ENCODE measurements at places on chromosomes 3 and 15.

- DNase-seq = no peak
Observed at GRCh38 chr3:76679541-76679940, 360.4 kb upstream of the ROBO2 start.

GRCh38 chr3:162992741-162993140, 1496.1 kb downstream of the OTOL1 start:
- no peak for DNase-seq

DNA sequence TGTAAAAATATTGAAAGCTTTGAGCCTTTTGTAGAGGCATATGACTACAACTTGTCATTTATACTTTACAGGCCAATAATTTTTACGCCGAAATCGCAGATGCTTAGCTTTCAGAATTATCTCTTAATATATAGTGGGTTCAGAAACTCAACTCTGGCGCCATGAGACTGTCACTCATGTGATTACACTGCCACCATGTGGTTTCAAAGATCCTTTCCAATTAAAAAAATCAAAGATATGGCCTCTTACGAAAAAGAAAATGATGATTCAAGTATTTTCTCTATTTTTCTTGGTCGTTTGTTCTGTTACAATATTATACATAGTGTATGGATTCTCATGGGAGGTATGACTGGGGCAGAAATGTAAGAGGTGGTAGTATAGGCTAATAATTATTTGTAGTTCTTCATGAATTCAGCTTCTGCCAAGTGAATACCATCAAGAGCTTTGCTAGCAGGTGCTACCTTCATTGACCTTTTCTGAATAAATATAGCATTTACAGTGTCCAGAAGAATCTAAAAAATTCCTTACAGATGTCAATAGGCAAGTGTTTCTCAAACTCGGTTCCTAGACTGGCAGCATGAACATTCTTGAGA, 751.7 kb upstream of the GOLIM4 start:
- DNase-seq = no peak

DNA sequence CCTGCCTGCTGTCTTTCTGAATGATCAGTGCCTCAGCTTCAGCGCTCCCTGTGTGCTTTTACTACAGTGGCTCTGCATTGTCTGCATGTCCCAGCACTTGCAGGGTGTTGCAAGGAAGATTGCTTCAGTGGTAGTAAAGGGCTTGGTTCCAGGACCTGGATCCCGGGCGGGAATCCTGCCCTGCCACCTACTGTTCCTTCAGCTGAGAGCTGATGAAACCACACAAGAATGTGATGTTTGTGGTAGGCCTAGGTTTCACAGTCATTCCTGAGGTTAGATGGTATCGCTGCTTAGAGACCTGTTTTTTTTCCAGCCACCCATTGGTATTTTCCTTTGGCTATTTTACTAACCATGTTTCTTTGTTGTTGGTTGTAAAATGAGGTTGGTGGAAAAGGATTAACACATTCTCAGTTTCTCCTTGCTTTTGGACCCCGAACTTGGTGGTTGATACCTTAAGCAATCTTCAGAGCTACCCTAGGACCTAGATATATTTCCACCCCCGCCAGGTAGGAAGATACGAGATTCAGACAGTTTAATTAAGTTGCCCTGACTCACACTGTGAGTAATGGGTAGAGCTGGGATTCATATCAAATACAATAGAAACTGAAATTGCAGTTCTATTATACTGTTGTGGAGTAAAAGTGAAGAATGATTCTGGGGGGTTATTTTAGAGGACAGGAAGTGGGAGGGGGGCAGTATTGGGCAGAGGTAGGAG, 11.4 kb downstream of the GPR87 start:
- DNase-seq = no peak

DNA sequence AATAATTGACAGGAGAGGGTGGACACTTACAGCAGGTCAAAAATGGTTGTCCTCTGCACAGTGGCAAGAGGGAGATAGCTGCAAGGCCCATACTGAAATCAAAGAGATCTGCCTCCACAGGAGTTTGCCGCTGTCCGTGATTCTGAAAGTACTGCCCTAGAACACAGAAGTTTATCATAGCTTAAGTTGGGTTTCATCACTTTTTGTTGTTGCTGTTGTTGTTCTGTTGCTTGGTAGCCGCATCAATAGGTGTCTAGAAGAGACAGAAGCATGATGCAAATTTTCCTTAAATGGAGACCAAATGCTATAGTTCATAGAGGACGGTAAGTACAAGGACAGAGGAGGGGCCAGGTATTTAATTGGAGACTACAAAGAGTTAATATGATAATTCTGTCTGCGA, 120.0 kb upstream of the MRPL3 start:
- DNase-seq = no peak

GRCh38 chr3:150763841-150764483, 993 bp upstream of the SIAH2 start:
- peak; percentile 27 for DNase-seq

DNA sequence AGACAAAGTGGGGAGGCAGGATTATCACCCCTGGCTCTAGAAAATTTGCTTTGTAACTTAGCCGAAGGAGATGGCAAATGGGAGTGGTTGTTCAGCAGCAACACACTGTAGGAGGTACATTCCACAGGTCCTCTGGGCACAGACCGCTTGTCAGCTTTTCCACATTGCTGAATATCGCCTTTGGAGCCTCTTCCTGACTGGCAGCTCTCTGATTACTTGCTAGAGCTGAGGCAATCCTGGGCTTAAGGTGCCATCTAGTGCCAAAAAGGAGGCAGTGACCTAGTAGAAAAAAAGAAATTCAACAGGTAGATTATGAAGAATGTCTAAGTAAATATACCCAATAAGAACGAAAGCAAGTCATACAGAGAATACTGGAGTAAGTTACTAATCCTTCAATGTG, 13.1 kb upstream of the SCN5A start:
- no peak for DNase-seq

DNA sequence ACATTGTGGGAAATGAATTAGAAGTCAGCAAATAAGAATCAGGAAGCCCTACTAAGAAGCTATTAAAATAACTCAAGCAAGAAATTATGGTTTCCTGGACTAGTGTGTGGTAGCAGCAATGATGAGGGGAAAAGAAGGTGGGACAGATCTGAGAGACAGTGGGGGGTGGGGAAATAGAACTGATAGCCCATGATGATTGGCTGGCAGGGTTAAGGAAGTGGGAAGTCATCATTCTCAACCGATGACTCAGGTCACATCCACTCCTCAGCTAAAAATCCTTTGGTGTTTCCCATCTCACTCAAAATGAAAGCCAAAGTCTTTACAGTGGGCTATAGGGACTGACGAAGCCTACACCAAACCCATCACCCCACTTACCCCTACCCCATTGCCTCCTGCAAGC, 153.9 kb upstream of the ARHGEF26 start:
- no peak for DNase-seq

- no peak for DNase-seq
Observed at GRCh38 chr3:66386925-66387650, 113.7 kb downstream of the LRIG1 start.

- DNase-seq = no peak
Observed at GRCh38 chr15:93179700-93180102, 90.7 kb upstream of the RGMA start.

- DNase-seq = no peak
Observed at GRCh38 chr15:98063315-98063714, 102.8 kb downstream of the ARRDC4 start.

GRCh38 chr3:174132421-174133042, 726.6 kb upstream of the NAALADL2 start:
- DNase-seq = no peak

DNA sequence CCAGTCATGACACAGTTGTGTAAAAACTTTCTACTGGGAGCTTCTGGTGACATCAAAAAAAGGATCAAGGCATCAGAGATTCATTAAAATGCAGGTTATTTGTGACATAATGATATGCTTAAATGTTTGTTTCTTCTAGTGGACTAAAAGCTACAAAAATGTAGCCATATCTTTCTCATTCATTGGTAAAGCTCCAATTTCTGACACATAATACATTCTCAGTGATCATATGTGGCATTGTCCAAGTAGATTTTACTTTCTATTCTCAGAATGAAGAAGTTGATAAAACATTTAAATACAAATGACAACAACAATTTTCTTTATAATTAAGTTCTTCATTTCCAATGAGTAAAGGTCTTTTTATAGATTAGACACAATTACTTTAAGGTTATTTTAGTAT, 71.0 kb upstream of the ARHGEF26 start:
- no peak for DNase-seq

- no peak for DNase-seq
Observed at GRCh38 chr15:40336744-40337122, 4.0 kb downstream of the CCDC9B start.

GRCh38 chr3:78751266-78751665, 1016.5 kb downstream of the ROBO1 start:
- DNase-seq = no peak

GRCh38 chr3:38843898-38844297, 27.9 kb upstream of the SCN10A start:
- DNase-seq = no peak

- no peak for DNase-seq
Observed at GRCh38 chr3:160286231-160286630, 61.0 kb downstream of the C3orf80 start.

GRCh38 chr15:51759557-51760070, 8.2 kb downstream of the TMOD2 start:
- DNase-seq = no peak

GRCh38 chr3:32632533-32633265, 52.3 kb upstream of the CNOT10 start:
- DNase-seq = no peak

- DNase-seq = no peak
Observed at GRCh38 chr3:158160958-158161357, 51.1 kb downstream of the RSRC1 start.

GRCh38 chr3:125017406-125017805, 38.4 kb downstream of the HEG1 start:
- no peak for DNase-seq

GRCh38 chr15:60781211-60781713, 302.3 kb upstream of the ICE2 start:
- DNase-seq = no peak

GRCh38 chr3:12507591-12508281, 23.5 kb downstream of the TSEN2 start:
- DNase-seq = no peak

GRCh38 chr15:81330366-81331090, 6.6 kb upstream of the STARD5 start:
- DNase-seq = no peak

DNA sequence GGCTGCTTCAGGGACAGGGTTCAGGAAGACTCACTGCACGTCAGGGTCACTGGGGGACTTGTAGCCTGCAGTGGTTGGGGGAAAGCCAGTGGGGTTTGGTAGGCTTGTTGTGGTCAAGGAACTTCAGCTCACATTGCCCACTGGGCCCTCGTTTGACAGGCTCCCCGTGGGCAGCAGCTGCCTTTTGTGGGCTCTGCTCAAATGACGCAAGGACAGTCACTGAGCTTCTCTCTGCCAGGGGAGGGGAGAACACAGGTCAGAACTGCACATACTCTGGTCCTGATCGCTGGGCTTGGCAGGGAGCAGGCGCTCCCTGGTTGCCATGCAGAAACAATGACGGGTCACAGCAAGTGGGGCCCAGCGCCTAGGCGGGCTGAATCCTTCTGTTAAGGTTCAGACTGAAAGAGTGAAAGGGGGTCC, 45.5 kb downstream of the FAM174B start:
- DNase-seq = no peak

DNA sequence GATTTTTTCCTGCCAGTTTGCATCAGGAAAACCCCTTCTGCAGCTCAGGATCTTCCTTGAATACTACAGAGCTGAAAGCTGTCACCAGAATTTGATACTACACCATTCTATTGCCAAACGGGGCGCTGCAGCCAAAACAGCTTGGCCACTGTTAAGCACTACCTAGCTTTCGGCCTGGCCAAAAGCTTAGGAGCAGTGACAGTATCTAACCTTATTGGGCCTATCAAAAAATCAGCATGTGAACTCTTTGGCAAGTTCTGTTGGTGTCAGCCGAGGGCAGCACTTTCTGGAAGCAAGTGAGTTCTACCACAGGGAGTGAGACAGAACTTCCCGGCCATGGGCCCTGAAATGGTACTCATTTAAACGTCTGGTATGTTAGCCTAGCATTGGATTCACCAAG, 16.1 kb upstream of the GYG1 start:
- DNase-seq = no peak

DNA sequence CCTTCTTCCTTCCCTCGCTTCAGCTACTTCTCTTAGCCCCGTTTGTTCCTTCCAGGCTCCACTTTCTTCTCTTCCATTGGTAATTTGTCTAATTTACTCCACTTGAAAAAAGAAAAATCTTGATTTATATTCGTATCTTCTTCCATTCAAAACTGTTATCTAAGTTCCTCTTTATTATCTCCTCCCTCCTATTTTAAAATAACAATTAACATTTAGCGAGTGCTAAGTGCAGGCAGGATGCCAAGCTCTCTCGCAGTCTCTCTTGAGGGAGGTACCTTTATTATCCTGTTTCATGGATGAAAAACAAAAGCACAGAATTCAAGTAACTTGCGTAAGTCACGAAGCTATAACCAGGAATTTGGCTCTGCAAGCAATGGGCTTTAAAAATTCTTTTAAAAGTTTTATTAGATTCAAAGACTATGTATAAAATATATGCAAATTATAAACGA, 418.9 kb upstream of the NAALADL2 start:
- no peak for DNase-seq

- DNase-seq = peak; percentile 18
Observed at GRCh38 chr3:187319699-187320302, 28.3 kb upstream of the MASP1 start.

GRCh38 chr3:112357930-112358780, 25.2 kb downstream of the CD200 start:
- peak; percentile 33 for DNase-seq

- no peak for DNase-seq
Observed at GRCh38 chr15:43792761-43793476, 799 bp downstream of the SERF2 start.

DNA sequence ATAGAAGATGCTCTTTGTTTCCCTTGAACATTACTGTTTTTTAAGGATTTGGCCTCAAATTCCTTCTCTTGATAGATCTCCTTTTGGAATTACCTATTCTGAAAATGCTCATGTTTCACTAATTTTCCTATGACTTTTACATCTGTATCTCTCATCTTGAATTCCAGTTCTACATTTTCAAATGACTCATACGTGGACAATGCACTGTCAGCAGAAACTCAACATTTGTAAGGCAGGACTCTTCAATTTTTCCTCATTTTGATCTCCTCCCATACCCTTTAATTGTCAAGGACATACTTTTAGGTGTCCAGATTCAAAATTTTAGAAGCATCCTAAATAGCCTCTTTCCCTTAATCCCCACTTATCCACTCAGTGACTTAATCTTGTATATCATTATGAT, 341.0 kb upstream of the RASGRP1 start:
- no peak for DNase-seq

GRCh38 chr15:47640901-47641300, 76.4 kb upstream of the SEMA6D start:
- no peak for DNase-seq

GRCh38 chr3:185822221-185823000, 2.4 kb downstream of the IGF2BP2 start:
- no peak for DNase-seq

DNA sequence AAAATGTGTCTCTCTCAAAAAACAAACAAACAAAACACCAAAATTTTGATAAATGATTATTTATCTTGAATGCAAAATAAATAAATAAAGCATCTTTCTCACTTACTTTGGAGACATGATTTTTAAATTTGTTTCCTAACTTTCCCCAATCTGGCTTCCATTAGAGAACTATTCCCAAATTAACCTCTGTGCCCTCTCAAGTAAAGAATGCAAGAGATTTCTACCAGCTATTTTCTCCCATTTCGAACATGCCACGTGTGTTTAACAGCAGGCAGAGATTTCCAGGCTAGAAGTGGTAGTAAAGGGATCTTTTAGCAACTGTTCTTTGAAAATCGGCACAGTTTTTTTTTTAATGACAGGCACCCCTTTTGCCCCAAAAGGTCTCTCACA, 269.1 kb downstream of the SHQ1 start:
- no peak for DNase-seq

GRCh38 chr3:16441371-16441875, 72.1 kb downstream of the RFTN1 start:
- no peak for DNase-seq
